ENCODE measurements at places on chromosomes 5 and 9.
A peak's percentile ranks its signal among the peaks of the same experiment; 100 is the strongest.

DNA sequence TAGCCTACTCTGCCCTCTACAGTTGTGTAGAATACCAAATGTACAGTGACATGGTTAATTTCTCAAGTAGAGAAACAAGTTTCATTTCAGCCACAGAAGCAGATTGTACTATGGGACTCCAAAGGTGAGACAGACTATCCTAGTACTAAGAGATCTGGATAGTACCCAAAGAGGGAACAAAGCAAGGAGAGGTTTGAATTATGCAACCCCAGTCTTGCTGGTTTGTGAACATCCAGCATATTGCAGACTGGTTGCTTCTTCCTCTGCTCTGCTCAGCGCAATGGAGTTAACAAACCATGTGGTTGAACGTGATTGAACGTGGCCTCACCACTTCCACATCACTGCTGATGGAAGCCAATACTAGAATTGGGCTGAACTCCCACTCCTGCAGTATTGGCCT, 43.3 kb upstream of the ALDOB start:
- H3K36me3 ChIP-seq, result no peaks in the 10 kb centered on the region
- H3K4me3 ChIP-seq, result no peak overlapping the region
- no peak overlapping the region for H3K27ac ChIP-seq
- DNase-seq, result no peak
- no peaks in the 10 kb centered on the region for H3K27me3 ChIP-seq
- H3K4me1 ChIP-seq, result no peaks in the 10 kb centered on the region

- no peak for DNase-seq
- H3K27ac ChIP-seq, result no peak overlapping the region
- H3K4me3 ChIP-seq, result no peak overlapping the region
- no peaks in the 10 kb centered on the region for H3K27me3 ChIP-seq
These were observed 16.6 kb downstream of the FYB1 start for GRCh38 chr5:39202597-39203274.

DNA sequence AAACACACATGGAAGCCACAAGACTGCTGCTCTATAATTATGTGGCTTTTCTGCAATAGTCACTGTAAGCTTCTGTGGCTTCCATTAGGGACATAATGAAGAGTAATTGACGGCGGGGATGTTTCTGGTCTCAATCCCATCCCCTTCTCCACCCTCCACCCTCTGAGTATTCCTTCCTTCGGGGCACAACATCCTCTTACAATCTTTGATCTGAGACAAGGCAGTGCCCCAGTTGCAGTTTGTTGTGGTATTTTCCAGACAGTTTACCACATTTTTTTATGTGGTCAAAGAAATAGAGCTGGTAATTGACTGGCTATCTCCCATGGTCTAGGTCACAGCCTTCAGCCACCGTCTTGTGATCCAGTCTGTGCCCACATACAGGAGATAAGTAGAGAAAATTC, 277.7 kb downstream of the NR2F1-AS1 start:
- no peaks in the 10 kb centered on the region for H3K36me3 ChIP-seq
- H3K4me3 ChIP-seq, result no peak overlapping the region
- DNase-seq, result no peak

DNA sequence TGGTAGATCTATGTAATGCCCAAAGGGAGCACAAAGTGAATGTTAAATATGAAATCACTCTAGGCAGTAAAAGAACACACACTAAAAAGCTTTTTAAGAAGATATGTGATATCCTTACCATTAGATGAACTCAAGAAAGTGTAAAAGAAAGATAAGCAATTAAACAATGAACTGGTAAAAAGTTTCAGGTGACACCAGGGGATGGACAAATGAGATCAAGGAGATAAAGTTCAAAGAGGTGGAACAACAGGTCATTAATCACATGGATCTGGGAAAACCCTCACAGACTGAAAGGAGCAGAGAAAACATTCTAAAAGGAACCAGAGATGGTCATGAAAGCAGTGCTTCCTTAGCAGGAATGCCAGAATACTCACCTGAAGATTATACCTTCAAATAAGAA, 40.7 kb downstream of the LHFPL2 start:
- no peaks in the 10 kb centered on the region for H3K4me1 ChIP-seq
- H3K27me3 ChIP-seq, result no peaks in the 10 kb centered on the region
- no peak overlapping the region for H3K4me3 ChIP-seq
- H3K27ac ChIP-seq, result no peak overlapping the region
- no peak for DNase-seq

GRCh38 chr5:1156033-1156753, 44.3 kb upstream of the SLC12A7 start:
- H3K27ac ChIP-seq, result no peak overlapping the region
- peak overlapping the region; percentile 32 for H3K4me3 ChIP-seq
- no peaks in the 10 kb centered on the region for H3K4me1 ChIP-seq
- DNase-seq, result no peak
- H3K36me3 ChIP-seq, result no peaks in the 10 kb centered on the region

Measured in psoas muscle (tissue), 8 donors.